Aorta (tissue), 5 donors: ENCODE measurements at places on chromosomes 4 and X.

DNA sequence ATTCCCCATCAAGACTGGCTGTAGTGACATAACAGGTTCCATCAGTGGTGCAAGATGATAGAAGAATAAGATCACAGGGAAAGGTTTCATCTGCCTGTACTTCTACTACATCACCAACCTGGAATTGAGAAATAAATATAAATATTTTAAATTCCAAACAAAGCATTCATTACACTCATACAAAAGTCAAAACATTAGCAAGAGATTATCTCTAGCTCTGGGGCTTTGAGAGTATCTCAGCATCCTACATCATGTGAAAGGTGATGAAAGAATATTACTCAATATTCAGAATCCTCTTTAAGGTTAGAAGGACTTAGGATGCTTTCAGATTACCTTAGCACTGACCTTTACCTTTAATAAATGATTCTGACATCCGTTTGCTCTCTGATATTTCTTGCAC, 96.5 kb upstream of the MCF2 start:
- DNase-seq, result no peak

DNA sequence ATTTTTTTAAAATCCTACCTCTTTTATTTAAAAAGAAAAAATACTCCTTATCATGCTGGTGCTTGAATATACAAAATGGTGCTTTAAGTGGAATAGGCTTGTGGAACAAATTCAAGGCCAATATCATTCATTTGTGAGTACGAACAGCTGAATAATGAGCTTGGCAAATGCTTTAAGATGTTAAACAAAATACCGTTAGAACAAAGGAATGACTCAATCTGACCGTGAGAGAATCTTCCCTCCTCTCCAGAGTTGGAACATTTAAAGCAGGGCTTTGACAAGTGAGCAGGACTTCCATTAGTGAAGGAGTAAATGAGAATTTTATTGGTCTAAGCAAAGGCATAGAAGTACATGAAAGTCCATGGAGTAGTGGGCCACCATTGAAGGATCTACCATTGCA, 74.5 kb downstream of the DCLK2 start:
- DNase-seq, result no peak

DNA sequence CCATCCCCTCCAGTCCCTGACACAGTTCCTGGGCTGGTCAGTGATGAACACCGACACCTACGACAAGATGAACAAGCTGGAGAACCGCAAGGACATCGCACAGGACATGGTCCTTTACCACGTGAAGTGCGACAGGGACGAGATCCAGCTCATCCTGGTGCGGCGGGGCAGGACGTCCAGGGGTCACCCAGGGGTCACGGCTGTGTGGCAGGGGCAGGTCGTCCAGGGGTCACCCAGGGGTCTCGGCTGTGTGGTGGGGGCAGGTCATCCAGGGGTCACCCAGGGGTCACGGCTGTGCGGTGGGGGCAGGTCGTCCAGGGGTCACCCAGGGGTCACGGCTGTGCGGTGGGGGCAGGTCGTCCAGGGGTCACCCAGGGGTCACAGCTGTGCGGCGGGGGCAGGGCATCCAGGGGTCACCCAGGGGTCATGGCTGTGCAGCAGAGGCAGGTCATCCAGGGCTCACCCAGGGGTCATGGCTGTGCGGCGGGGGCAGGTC, 16.7 kb downstream of the ATP5ME start:
- no peak for DNase-seq

DNA sequence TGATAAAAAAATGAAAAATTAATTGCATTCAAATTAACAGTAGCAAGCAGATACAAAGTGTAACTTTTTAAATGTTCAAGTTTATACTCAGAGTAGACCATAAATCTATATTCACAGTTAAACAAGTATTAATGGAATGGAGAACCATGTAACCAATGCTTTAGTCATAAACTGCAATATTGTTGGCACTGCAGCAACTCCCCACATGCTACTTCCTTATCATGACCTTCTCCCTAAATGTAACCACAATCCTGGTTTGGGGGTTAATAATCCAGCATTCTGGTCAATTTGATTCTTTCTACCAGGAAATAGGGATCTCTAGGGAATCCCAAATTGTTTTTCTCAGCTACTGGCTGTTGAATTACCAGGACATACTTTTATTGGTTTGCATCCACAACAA, 223.9 kb upstream of the DCAF8L1 start:
- no peak for DNase-seq

DNA sequence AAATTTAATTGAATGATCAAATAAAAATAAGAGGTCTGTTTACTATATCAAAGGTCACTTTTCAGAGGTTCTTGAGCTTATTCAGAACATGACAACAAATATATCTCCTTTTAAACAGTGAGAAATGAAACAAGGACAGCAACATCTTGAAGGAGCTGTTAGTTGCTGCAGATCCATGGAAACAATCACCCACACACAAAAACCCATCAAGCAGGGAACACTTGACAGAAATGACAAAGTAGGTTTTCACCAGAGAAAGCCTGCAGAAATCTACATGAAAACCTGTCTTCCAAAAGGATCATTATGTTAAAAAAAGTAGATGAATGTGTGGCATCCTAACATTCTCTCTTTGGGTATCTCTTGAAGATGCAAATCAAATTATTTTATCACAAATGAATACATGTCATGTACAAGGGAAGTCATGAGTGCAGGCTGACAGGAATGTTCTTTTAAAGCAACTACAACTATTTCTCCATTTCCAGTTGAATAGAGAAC, 203.0 kb downstream of the GRIA2 start:
- DNase-seq, result no peak

- no peak for DNase-seq
These were observed 89.8 kb downstream of the PAPSS1 start for GRCh38 chr4:107630185-107630705.

DNA sequence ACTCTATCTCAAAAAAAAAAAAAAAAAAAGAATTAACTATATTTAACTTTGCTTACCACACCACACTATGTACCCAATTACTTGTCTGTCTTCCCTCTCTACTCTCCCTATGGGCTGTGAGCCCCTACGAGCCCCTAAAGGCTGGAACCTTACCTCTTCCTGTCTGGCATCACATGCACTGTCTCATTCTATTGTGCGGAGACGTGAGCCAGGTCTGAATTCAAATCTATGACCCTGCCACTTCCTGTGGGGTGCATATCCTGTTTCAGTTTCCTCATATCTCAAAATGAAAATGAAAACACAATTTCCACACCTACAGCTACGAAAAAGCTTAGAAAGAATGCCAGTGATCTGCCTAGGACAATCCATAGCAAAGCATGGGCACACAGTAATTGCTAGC, 42.9 kb upstream of the HS3ST1 start:
- no peak for DNase-seq

DNA sequence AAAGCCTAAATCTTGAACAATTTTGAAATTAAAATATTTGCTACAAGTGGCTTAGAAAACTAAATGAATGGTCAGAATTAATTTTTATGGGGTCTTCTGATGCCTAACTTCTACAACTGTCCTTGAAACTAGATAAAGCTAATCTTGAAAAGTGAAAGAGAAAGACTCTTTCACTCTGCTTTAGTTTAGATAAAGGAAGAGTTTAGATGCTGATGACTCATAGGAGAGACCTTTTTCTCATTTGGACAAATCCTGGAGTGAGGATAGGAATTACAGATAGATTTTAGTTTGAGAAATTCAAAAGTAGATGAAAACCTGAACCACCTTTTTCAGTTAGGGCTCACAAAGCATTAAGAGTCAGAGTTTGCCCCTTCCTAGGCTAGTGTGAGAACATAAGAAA, 342.3 kb upstream of the GRID2 start:
- DNase-seq, result no peak

- DNase-seq, result no peak
These were observed 168.6 kb upstream of the KLF3 start for GRCh38 chr4:38495446-38495845.

- DNase-seq, result no peak
These were observed 39.9 kb downstream of the MTTP start for GRCh38 chr4:99614491-99614890.

GRCh38 chr4:39660757-39661156, 22.1 kb upstream of the SMIM14 start:
- DNase-seq, result no peak

- DNase-seq, result no peak
These were observed 207.6 kb downstream of the NAF1 start for GRCh38 chr4:162959046-162959445.

GRCh38 chrX:10636337-10636736, 16.0 kb upstream of the MID1 start:
- no peak for DNase-seq

DNA sequence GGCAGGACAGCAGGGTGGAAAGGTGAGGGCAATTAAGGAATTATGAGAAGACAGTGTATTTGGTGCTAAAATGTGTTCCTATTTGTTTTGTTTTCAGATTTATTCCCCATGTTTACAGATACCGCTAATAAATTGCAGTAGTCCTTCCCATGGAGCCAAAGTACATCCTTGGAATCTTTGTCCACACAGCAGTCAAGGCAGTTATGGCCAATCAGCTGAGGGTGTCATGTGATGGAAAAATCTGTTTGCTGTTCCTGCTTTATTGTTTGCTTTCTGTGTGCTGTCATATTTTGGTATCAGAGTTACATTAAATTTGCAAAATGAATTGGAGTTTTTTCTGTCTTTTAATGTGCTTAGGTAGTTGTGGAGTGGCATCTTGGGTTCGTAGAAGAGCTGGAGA, 10.5 kb downstream of the TRO start:
- DNase-seq, result no peak

DNA sequence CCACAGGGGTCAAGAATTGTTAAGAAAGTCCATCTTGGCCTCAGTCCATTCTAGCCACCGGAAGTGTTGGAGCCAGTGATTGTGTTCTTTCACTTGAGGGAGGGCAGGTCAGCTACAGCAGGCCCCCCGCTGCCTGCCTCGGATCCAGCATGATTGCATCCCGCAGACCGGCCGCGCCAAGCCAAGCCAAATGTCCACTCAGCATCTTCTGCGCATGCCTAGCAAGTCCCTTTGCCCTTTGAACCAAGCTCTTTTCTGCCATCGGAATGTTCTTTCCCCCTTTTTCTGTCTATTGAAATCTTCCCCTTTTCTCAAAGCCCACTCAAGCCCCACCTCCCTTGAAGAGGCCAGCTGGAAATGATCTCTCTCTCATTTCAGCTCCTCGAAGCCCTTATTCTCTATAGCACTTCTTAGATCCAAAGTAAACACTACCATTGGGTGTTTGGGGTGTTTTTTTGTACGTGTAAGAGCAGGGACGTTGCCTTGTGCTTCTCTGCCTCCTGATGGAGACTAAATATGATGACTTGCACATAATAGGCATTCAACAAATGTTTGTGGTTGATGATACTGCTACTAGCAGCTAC, 147.8 kb upstream of the BCOR start:
- peak; percentile 55 for DNase-seq

GRCh38 chr4:26995316-26995715, 134.7 kb downstream of the STIM2 start:
- DNase-seq, result no peak

- DNase-seq, result no peak
These were observed 23.3 kb downstream of the AMER1 start for GRCh38 chrX:64182208-64182607.

- DNase-seq, result no peak
These were observed 11.0 kb downstream of the EFHC2 start for GRCh38 chrX:44332437-44332836.

DNA sequence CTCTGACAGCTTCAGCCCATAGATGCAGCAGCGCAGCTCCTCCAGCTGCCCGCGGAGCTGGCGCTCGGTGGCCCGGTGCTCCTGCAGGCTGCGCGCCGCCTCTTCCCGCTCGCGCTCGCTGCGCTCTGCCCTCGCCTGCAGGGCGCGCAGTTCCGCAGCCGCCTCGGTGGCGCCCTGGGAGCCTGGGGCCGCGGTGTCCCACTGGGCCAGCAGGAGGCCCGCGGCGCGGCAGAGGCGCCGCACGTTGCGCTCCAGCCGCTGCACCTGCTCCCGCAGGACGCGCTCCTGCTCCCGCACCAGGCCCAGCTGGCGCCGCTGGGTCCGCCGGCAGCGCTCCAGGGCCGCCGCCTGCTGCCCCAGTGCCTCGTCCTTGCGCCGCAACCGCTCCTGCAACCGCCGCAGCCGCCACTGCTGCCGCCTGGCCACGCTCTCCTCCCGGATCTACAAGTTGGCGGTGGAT, 10.1 kb downstream of the C4orf50 start:
- no peak for DNase-seq

GRCh38 chrX:68703369-68703768, 55.9 kb downstream of the STARD8 start:
- no peak for DNase-seq

DNA sequence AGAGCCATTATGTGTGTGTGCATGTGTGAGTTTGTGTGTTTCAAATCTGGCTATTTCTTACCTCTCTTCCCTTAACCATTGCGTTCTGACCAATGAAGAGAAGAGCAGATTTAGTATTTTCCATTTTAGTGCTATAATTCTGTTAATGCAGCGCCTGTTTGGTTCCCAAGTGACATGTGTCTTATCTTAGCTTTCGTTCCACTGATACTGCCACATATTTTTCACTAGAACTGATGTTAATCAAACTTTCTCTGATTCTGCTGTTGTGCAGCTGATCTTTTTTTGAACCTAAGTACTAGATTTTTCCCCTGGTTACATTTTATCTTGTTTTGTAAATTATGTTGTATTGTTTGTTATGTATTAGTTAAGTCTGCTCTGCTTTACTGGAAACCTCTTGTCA, 152.9 kb upstream of the MID1 start:
- DNase-seq, result no peak

GRCh38 chr4:103719830-103720207, at the start of gene TACR3:
Gene TACR3, minus strand, starts transcription at chr4:103719985. Its CDS starts 310 bp downstream, at chr4:103719675.
- DNase-seq, result no peak

DNA sequence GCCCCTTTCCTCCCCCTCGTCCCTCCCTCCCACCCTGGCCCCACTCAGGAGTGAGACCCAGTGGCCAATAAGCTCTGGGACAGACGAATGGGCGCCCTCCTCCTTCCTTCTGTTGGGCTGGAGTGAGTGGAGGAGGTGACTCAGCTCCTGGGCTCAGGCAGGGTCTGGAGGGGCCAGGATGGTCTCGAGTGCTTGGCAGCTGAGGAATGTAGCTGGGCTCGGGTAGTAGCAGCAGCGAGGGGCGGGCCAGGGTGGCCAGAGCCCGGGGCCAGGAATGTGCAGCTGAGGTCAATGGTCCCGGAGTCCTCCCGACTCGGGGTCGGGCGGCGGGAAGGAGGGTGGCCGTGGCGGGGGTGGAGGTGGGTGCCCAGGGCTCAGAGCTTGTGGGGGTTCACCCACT, 15.0 kb downstream of the G6PD start:
- peak; percentile 81 for DNase-seq

GRCh38 chr4:20043991-20044390, 207.7 kb upstream of the SLIT2 start:
- no peak for DNase-seq
